GM23338 (cell line): ENCODE measurements at places on chromosomes 2 and 18.

- no peak for DNase-seq
Measured at GRCh38 chr2:100424277-100424875, 6.9 kb upstream of the CHST10 start.

DNA sequence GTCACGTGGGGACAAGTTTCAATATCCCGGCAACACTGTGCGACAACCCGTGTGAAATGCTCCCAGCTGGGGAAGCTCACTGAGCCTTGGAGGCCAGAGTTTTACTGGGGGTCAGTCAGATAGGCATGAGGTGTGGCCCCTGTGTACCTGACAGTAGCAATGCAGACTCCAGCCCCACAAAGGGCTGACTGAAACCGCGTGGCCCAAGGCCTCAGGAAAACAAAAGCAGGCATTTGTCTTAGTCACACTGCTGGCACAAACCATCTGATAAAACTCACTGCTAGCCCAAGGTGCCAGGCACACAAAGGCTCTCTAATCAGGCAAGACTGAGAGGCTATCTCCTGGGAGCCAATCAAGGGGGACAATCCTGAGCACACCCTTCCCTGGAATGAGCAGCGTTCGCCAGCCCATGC lies 786.6 kb upstream of the RAB6C start:
- DNase-seq: no peak

- no peak for DNase-seq
Measured at GRCh38 chr2:213016166-213016983, 135.0 kb downstream of the IKZF2 start.

DNA sequence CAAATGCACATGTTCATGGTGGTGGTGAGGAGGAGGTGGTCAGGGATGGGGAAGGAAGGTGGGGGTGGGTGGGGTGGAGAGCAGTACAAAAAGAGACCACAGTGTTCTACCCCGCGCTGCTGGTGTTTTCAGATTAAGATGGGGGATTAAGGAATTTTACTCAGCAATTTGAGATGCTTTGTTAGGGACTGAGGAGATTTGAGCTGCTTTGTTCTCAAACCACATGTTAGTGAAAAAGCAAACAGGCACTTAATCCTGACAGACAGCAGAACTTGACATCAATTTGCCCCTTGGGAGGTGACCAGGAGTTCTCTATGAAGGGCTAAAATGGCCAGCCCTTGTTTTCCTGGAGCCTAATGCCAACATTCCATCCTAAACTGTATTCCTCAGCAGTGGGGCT lies 244.5 kb downstream of the MEIS1 start:
- peak; percentile 56 for DNase-seq

DNA sequence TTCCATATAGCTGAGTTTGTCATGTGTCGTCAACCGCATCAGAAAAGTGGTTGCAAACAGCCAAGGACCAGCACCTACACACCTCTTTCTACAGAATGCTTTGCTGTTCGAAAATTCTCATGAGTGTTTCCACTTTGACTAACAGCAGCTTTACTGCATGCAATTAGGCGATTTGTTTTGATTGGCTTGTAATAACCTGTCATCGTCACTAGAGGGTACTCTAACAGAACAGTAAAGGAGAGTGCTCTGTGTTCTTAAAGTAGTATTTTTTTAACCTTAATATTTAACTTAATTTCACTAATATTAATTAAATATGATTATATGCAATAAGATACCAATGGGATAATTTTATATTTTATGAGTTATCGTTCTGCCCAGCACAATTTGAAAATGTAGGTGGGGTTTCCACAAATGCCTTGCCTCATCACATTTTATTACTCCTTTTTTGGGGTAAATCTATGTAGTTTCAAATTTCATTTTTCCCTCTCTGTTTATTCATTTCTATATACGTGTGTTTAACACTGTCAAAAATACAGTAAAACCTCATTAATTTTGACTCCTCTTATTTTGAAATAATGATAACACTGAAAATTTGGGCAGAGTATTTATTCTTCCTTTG lies 502.2 kb downstream of the NRXN1 start:
- DNase-seq: peak; percentile 74

DNA sequence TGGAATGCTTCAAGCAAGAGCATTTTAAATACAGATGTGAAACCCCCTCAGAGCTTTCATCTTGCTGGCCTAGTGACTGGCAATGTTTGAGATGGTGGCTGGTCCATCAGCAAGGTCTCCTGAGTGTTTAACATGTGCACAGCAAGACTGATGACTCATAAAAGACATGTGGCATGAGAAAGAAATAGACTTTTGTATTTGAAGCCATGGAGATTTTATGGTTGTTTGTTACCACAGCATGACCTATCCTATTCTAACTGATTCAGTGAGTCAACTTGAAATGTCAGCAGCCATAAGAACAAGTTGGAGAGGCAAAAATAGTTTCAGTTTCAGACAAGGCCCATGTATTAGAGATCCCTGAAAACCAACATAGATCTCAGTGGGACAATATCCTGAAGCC lies 154.7 kb upstream of the LYPD1 start:
- no peak for DNase-seq

- DNase-seq: no peak
Measured at GRCh38 chr2:232549655-232550353, 553 bp downstream of the TIGD1 start.

DNA sequence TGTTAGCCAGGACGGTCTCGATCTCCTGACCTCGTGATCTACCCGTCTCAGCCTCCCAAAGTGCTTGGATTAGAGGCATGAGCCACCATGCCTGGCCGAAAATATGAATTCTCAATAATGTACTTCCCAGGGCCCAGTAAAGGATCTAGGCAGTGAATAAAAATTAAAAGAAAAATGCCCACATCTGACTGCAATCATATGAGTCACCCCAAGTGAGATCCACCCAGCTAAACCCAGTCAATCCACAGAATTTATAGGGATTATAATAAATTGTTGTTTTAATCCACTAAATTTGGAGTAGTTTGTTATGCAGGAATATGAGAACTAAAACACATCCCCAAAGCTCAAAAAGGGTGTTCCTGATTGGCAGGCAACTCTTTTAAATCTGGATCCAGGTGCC lies 93.5 kb upstream of the STK39 start:
- no peak for DNase-seq

DNA sequence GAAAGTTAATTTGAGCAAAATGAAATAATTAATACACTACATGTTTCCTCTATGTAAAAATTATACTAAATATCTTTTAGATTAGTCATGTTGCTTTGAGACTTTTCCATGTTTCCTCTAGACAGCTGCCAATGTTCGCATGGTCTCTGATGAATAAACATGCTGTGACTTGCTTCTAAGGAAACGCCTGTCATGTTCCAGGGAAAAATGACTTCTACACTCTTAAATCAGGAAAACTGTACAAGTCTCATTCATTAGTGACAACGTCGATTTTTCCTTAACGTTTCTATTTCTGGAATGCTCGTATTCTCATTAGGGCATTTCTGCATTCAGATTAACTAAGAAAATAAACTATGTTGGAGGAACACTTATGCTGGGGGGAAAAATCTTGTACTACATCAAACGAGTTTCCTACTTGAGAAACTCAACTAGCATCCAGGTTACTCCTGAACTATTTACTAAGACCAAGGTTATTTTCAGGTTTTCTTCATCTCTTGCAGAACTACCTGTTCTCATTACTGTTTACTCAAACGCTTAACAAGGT lies 1.6 kb downstream of the COBLL1 start:
- no peak for DNase-seq

DNA sequence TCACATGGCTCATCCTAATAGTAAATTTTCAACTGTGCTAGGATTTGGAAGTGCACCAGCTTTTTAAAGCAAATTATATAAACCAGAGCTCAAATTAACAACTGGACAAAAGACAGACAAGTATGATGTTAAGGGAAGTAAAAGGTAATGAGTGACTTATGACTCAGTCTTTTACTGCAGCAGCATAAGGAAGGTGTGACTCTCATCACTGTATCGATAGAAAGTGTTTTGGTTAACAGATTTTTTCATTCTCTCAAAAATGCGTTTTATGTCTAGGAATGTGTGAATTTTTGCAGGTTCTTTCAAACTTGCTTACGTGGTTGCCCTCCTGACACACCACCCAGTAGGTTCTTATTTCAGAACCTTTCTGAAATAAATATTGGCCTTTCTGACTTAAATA lies 244.2 kb upstream of the BOD1L2 start:
- no peak for DNase-seq

DNA sequence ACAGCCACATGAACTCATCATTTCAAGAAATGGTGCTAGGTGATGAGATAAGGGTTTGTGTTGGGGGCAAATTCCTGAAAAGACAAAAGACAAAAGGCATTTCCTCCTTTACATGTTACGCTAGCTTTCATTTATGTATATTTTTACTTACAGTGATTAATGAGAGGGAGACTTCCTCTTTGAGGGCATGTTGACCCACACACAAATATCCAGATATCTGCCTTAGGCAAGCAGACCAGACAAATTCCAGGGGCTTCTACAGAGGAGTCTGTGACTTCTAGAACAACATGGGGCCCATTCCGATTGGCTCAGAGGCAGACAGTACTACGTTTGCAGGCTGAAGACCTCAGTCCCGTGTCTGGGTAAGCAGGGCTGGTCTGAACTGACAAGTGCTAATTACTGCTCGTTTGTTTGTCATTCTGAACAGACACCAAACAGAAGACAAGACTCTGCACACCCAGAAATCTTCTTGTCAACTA lies 74.8 kb upstream of the ST6GAL2 start:
- DNase-seq: no peak

- peak; percentile 26 for DNase-seq
Measured at GRCh38 chr2:151264157-151264825, 2.6 kb upstream of the RBM43 start.

GRCh38 chr2:172462373-172462848 lies 35.0 kb downstream of the ITGA6 start:
- DNase-seq: no peak

- peak; percentile 54 for DNase-seq
Measured at GRCh38 chr2:157901325-157901724, 25.2 kb upstream of the ACVR1 start.

DNA sequence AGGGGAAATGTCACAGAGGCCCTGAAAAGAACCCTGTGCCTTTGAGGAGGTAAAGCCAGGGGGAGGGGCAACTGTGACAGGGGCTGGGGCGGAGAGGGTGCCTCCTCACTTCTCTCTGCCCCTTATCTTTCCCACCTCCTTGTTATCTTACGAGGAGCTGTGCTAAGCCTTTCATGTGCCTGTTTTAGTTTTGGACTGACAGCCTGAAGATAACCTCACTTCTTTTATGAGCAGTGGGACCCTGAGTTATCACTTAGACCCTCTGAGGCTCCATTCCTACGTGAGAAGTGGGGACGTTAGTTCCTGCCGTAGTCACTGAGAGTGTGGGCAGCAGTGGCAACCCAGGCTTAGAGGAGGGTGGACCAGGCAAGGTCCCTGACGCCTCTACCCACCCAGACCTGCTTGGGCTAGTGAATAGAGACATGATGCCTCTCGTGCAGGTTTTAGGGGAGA lies 39.5 kb upstream of the LBH start:
- DNase-seq: no peak

DNA sequence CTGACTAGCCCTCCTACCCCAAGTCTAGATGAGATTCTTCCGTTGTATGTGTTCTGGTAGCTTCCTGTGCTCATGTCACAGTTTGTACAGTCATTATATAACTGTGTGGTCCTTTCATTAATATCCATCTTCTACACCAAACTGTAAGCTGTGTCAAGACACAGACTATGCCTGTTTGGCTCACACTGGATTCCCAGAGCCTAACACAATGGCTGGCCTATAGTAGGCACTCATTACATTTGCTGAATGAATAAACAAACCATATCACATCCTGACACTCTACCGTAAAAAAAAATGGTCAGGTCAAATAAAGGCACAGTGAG lies 72.6 kb downstream of the ANKRD44 start:
- DNase-seq: no peak

GRCh38 chr2:177572236-177572671 lies 179.7 kb downstream of the AGPS start:
- no peak for DNase-seq

DNA sequence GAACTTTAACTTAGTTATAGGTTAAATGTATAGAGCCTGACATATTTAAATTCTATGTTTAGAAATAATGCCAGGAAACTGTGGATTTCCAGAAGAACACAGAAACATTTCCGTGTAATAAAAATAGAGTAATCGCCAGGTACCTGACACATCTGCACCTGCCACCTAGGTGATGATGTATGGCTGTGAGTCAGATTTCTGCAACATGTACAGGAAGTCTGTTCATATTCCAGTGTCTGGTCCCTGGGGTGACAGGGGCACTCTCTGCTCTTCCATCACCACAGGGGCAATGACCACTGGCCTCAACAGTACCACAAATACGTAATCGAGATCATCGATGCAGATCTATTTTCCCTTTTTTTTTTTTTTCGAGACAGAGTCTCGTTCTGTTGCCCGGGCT lies 101.1 kb upstream of the LPIN2 start:
- no peak for DNase-seq

DNA sequence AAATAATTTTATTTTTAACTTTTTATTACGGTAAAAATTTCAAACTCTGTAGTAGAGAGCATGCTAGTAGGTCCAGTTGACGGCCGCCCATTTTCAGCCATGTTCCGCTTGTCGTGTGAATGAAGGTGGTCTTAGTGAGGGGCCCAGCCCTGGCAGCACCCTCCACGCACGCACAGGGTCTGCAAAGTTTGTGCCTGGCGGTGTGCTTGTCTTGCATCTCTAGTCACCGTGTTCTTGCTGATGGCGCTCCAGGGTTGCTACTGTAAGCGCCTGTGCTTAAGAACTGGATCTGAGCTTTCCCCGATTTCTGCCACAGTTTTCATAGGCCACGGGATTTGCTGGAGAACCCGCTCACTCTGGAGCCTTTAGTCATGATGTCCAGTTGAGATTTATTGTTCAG lies 28.9 kb downstream of the LDLRAD4 start:
- DNase-seq: no peak

GRCh38 chr2:168526641-168527040 lies 70.6 kb downstream of the CERS6 start:
- DNase-seq: no peak

DNA sequence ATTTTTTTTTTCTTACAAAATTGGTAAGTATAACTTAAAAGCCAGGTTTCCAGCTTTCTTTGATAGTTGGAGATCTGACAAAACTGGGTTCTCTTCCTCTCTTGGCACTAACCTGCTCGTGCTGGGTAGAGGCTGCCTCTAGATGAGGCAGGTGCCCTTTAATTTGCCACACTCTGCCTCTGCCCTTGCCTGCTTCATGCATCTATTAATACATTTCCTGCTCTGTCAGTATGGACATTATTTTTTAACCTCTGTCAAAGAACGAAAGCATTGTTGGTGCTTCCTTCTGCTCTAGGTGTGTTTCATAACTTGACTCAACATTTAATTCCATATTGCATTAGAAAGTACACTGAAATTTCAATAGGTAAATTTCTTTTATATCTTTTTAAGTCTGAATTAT lies 490.7 kb upstream of the ZEB2 start:
- DNase-seq: no peak

DNA sequence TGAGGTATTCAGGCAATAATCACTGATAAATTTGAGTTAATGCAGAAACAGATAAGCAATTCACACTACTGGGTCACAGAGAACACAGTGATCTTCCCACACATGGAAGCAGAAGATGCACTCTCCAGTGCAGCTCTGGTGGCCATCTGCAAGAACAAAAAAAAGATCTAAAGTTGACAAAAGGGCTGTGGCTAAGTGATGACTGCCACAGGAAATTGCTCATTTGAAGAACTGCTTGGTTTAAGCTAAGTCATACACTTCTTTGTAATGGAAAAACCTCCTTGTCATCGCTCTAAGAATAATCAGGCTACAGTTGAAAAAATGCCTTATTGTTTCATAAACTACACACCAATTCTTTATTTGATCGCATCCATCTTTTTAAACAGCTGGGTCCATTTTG lies 115.1 kb downstream of the DTNB start:
- no peak for DNase-seq

GRCh38 chr18:79912409-79912991 lies 39.0 kb downstream of the SLC66A2 start:
- no peak for DNase-seq
